IMR-90 (cell line): ENCODE measurements at places on chromosomes 3 and 15. TPM values are rescaled to one million over a fixed set of nuclear protein-coding genes. Genes with fewer than 3 reads are reported as not detected.

APH1B gene
- 7.7 and 10.6 TPM in 2 replicates for total RNA-seq

GRCh38 chr15:101204739-101205535 is 46.9 kb downstream of the CHSY1 start:
- H3K4me1 ChIP-seq: peaks cover 29% of the 10 kb centered on the region
- H3K27ac ChIP-seq: peak overlapping the region; percentile 47; the same call in 1 of the 2 replicates
- H3K27me3 ChIP-seq: no peaks in the 10 kb centered on the region

GRCh38 chr3:41888368-41889076 is 73.4 kb downstream of the ULK4 start:
- H3K27me3 ChIP-seq: no peaks in the 10 kb centered on the region
- H3K4me3 ChIP-seq: no peak overlapping the region
- no peaks in the 10 kb centered on the region for H3K4me1 ChIP-seq

DNA sequence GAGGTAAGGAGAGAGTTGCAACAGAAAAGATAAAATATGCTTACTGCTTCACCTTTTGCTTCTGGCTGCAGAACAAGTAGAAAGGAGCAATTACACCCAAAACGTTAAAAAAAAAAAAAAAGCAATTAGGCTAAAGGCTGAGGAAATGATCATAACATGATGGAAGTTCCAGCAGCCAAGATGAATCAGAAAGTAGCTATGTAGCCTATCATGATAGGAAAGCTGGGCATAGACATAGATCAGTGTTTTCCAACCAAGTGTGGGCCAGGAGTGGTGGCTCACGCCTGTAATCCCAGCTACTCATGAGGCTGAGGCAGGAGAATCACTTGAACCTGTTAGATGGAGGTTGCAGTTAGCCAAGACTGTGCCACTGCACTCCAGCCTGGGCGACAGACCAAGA is 52.6 kb downstream of the AGTR1 start:
- no peak for DNase-seq
- no peaks in the 10 kb centered on the region for H3K27me3 ChIP-seq
- no peaks in the 10 kb centered on the region for H3K4me1 ChIP-seq
- no peak overlapping the region for H3K27ac ChIP-seq
- H3K4me3 ChIP-seq: no peak overlapping the region

DNA sequence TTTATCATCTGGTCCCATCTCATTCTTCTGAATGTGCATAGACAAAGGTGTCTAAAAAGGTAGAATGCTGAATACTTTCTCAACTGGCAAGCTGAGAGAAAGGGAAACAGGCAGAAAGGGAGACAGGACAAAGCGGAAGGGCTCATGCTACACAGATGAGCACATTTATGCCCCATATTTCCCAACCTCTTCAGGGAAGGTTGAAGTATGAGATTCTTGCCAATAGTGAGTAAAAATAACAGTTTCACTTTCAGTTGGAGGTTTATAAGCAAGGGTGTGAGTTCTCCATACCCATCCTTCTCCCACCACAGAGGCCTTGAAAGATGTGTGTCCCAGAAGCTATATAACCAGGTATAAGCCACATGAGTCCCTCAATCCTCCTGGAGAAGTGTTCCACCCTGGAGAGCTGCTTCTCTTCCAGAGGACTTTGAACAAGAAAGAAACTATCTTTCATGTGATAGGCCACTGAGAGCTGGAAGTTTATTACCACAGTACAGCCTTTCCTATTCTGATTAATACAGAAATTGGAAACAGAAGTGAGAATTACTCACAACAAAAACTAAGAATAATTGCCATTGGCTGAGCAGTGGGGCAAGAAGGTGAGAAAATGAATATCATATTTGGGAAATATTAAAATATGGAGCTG is 709.4 kb upstream of the NR2F2 start:
- DNase-seq: peak; percentile 65
- no peaks in the 10 kb centered on the region for H3K36me3 ChIP-seq

APBA2 gene
- total RNA-seq: 27.8 and 33.0 TPM in 2 replicates

TGM5 gene
- total RNA-seq: not detected in 2 replicates

GRCh38 chr3:127566833-127567232 is 23.7 kb downstream of the TPRA1 start:
- no peaks in the 10 kb centered on the region for H3K27me3 ChIP-seq
- no peak for DNase-seq
- H3K36me3 ChIP-seq: peaks cover 17% of the 10 kb centered on the region
- H3K4me3 ChIP-seq: no peak overlapping the region

PLA2G4E gene
- not detected in 2 replicates for total RNA-seq

- no peaks in the 10 kb centered on the region; the same call in 1 of the 2 replicates for H3K27me3 ChIP-seq
- no peaks in the 10 kb centered on the region for H3K36me3 ChIP-seq
- H3K4me3 ChIP-seq: no peak overlapping the region
- no peaks in the 10 kb centered on the region for H3K4me1 ChIP-seq
- no peak for DNase-seq
Observed at GRCh38 chr3:44224131-44224530, 17.6 kb upstream of the TOPAZ1 start.

DNA sequence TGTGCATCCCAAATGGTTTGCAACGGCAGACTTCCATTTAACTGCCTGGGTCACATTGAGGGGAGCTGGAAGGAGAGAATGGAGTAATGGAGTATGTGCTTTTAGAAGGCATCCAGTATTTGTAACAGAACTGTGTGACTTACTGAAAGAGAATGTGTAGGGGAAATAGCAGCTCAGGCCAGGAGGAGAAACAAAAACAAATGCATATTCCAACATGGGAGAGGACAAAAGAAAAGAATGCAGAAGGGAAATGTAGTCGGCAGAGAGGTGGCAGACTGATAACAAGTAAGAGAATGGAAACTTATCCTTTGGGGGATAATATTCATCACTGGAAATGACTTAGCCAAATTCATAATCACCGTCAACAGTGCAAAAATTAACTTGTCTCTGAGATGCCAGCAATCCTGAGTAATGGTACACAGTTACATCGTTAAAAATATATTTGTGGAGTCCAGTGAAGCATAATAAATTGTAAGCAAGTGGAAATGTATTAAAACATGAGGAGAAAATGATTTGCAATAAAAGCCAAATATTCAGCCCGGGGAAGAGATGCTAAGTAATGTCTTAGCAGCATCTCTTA is 294.9 kb upstream of the SGO1 start:
- H3K4me1 ChIP-seq: no peaks in the 10 kb centered on the region
- no peaks in the 10 kb centered on the region for H3K36me3 ChIP-seq
- no peak overlapping the region for H3K4me3 ChIP-seq

- no peak overlapping the region for H3K27ac ChIP-seq
- no peaks in the 10 kb centered on the region for H3K4me1 ChIP-seq
- DNase-seq: no peak
- H3K27me3 ChIP-seq: no peaks in the 10 kb centered on the region
Observed at GRCh38 chr3:104436506-104436905, 930.2 kb upstream of the ALCAM start.

ECE2 gene
- total RNA-seq: not detected in 2 replicates

SKOR1 gene
- not detected in 2 replicates for total RNA-seq

- peaks cover 21% of the 10 kb centered on the region for H3K4me1 ChIP-seq
- no peaks in the 10 kb centered on the region for H3K36me3 ChIP-seq
- no peak overlapping the region for H3K4me3 ChIP-seq
Observed at GRCh38 chr3:184773283-184774186, 38.4 kb upstream of the VPS8 start.

DNA sequence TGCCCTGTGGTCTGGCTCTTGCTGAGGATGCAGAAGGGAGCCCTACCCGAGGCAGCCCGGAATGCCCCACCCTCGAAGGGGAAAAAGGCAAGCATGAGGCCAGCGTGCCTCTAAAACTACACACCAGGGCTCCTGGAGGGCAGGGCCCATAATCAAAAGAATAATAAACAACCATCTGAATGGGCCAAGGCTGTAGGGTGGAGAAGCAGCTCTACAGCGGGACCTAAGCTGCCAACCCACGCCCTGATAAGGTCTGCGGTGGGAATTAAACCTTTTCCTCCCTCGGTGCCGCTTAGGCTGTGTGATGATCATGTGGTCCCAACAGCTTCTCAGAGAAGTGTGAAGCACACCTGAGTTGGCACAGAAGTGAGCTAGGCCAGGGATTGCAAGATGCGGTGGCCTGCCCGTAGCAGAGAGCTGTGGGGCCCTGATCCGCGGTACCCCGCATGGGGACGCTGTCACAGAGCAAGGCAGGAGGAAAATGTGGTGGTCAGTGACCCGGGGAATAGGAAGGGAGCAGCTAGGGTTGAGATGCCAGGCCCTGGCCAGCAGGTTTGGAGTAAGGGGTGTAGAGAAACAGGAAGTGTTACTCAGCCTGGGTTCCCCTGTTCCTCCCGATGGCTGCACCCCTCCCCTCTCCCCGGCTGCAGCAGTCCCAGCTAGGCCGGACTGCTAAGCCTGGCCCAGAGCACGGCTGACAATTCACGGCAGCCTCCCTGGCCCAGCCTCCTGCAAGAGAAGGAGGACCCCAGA is 1.1 kb upstream of the C15orf62 start:
- peaks cover 26% of the 10 kb centered on the region for H3K36me3 ChIP-seq
- no peak overlapping the region for H3K4me3 ChIP-seq

GRCh38 chr15:96398776-96399175 is 68.3 kb downstream of the NR2F2 start:
- no peak overlapping the region for H3K27ac ChIP-seq
- H3K4me1 ChIP-seq: no peaks in the 10 kb centered on the region
- no peak overlapping the region for H3K4me3 ChIP-seq
- no peaks in the 10 kb centered on the region for H3K36me3 ChIP-seq
- no peak for DNase-seq

GP5 gene
- under 0.01 TPM in 2 replicates for total RNA-seq

DNA sequence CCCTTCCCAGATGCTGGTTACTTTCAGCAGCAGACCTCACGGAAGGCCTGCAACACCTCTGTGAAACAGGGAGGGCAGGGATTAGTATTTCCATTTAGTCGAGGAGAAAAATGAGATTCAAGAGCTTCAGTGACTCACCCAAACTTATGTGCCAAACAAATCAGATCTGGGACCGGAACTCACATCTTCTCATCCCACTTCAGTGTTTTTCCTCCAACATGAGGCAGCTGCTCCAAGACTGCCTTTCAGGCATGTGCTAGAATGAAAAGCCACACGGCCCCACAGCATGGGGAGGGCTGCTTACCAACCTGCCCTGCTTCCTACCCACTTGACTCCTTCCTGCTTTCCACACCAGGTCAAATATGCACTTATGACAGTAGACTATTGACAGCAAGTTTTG is 129.4 kb upstream of the SLC24A5 start:
- peak; percentile 25 for DNase-seq
- H3K27me3 ChIP-seq: no peaks in the 10 kb centered on the region; the same call in 1 of the 2 replicates
- H3K27ac ChIP-seq: no peak overlapping the region
- H3K36me3 ChIP-seq: no peaks in the 10 kb centered on the region
- no peaks in the 10 kb centered on the region for H3K4me1 ChIP-seq

DNA sequence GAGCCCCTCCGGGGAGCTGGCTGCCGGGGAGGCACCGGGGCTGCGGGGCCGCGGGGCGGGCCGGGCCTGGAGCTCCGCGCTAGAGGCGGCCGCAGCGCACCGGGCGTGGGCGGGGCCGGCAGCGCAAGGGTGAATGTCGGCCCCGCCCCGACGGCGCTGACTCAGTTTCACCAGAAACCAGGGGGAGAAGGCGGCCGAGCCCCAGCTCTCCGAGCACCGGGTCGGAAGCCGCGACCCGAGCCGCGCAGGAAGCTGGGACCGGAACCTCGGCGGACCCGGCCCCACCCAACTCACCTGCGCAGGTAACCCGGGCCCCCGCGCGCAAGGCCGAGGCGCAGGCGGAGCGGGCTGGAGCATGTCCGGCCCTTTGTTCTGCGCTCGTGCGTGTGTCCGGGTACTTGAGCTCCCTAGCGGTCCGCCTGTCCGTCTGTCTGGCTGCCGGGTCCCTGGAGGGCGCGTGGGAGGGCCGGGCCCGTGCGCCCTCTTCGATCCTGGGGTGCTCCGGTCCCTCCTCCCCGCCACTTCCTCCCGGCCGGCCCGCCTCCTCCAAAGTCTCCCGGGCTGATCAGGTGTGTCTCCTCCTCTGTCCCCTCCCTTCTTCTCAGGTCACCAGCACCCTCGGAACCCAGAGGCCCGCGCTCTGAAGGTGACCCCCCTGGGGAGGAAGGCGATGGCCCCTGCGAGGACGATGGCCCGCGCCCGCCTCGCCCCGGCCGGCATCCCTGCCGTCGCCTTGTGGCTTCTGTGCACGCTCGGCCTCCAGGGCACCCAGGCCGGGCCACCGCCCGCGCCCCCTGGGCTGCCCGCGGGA is at the start of gene SPINT1:
TSS of gene SPINT1 (plus strand) at position 164 of the 811 bp plus-strand sequence. CDS start at position 671, 507 bp downstream.
- 0 out of 2 replicates have a peak, but pooled peaks cover 3% of the 10 kb centered on the region for H3K4me1 ChIP-seq
- peaks cover 38% of the 10 kb centered on the region for H3K27me3 ChIP-seq
- no peak within 1 kb of the TSS for H3K27ac ChIP-seq
- no peak for DNase-seq
- H3K4me3 ChIP-seq: peak within 1 kb of the TSS; percentile 26
- no peaks in the 10 kb centered on the region for H3K36me3 ChIP-seq

DNA sequence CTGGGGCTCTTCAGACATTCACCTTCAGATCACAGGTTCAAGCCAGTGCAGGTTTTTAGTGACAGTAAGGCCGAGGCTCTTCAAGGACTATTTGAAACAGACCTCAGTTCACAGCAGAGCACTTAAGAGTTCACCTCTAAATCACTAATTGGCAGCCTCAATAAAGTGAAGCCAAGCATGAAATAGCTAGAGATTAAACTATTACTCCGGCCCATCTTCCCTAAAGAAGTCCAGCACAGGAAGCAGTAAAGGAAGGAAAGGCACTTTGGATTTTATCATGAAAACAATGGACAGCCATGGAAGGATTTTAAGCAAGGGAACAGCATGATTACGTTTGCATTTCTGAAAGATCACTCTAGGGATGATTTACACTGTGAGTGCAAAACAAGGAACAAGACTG is 27.6 kb upstream of the ARL6 start:
- no peak overlapping the region for H3K4me3 ChIP-seq
- H3K36me3 ChIP-seq: no peaks in the 10 kb centered on the region
- no peaks in the 10 kb centered on the region for H3K4me1 ChIP-seq
- DNase-seq: no peak

SLC27A2 gene
- under 0.01 TPM in 1 of 2 replicates, not detected in the other for total RNA-seq

- DNase-seq: no peak
- no peaks in the 10 kb centered on the region for H3K36me3 ChIP-seq
- H3K27ac ChIP-seq: no peak overlapping the region
- H3K4me3 ChIP-seq: no peak overlapping the region
- no peaks in the 10 kb centered on the region for H3K4me1 ChIP-seq
- H3K27me3 ChIP-seq: 0 out of 2 replicates have a peak, but pooled peaks cover 2% of the 10 kb centered on the region
Observed at GRCh38 chr3:197592361-197593045, 36.7 kb upstream of the BDH1 start.

- H3K27ac ChIP-seq: no peak overlapping the region
- no peaks in the 10 kb centered on the region for H3K4me1 ChIP-seq
- no peaks in the 10 kb centered on the region for H3K36me3 ChIP-seq
- H3K4me3 ChIP-seq: no peak overlapping the region
Observed at GRCh38 chr3:62922326-62922725, 47.1 kb upstream of the CADPS start.
